Stimulated activated CD4-positive, alpha-beta T cell treated with anti-CD3 and anti-CD28 coated beads, Interleukin-12 subunit alpha, Interleukin-12 subunit beta, amount 100 ng/mL, for 48 hours (primary cell): ENCODE measurements at places on chromosomes 2 and 18.
A peak's percentile ranks its signal among the peaks of the same experiment; 100 is the strongest.

GRCh38 chr2:5618271-5618670 lies 73.9 kb upstream of the SOX11 start:
- no peak for DNase-seq

DNA sequence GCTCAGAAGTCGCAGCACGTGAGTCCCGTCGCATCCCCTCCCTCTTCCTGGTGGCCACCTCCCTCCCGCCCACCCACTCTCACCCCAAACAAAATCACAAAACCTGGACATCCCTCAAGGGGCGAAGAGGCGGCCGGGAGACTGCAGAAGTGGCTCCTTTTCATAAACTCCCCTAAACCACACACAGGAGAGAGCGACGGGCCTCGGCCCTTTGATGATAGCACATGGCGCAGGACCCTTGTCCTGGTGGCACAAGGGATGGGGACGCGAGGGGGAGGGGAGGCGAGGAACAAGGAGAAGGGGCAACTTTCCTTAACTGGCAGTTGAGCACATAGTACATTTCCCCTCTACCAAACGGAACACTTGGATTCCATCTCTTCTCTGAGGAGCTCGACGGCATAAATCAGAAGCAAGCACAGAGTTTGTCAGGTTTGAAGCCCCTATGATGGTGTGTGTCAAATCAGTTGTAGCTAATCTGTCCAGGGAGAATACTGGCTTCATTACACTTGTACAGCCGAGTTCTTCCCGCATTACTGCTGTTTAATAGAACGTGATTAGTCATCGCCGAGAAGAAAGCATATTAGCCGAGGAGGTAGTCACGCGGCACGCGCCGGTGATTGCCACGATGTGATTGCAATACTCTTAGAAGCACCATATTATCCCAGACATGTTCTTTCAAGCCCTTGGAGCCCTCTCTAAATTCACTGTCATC lies 43.8 kb downstream of the GBX2 start:
- DNase-seq: no peak

DNA sequence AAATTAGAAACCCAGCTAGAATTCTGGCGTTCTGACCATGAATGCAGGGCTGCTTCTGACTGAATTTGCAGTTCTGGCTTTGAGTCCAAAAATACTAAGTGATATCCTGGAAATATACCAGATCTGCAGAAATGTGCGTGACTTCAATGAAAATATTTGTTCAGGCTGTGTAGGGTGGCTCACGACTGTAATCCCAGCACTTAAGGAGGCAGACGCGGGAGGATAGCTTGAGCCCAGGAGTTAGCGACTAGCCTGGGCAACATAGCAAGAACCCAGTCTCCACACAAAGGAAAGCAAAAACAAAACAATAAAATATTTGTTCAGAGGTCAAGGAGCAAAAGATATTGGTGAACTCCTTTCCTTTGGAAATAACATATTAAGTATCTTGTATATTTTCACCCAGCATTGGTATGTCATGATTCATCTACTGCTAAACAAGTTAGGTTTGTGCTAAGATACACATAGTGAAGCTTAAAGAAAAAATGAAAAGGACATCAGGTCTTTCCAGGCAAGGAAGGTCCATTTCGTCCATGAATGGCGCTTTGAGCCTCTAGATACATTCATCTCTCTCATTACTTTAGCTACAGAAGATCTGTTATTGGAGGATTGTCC lies 239.2 kb downstream of the CMPK2 start:
- no peak for DNase-seq

GRCh38 chr18:72692086-72692485 lies 147.9 kb upstream of the CBLN2 start:
- no peak for DNase-seq

- no peak for DNase-seq
These were observed 1623.9 kb upstream of the ACVR2A start for GRCh38 chr2:146220957-146221356.

DNA sequence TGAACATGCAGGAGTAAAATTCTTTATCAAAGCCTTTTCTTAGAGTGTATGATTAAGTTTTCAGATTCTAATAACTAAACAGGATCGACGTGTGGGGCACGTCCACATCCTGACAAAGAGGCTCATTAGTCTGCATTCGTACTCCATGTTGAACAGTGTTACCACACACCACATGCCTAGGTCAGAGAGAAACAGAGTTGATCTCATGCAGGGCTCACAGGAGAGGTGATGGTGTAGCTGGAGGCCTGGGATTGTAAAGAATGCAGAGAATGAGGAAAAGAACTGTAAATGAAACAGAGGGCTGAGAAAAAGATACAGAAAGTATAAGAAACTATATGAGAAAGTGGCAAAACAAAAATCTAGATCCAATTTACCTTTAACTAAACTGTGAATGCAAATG lies 632.5 kb downstream of the BCL11A start:
- DNase-seq: no peak

GRCh38 chr2:41020358-41020757 lies 568.5 kb upstream of the SLC8A1 start:
- DNase-seq: no peak

DNA sequence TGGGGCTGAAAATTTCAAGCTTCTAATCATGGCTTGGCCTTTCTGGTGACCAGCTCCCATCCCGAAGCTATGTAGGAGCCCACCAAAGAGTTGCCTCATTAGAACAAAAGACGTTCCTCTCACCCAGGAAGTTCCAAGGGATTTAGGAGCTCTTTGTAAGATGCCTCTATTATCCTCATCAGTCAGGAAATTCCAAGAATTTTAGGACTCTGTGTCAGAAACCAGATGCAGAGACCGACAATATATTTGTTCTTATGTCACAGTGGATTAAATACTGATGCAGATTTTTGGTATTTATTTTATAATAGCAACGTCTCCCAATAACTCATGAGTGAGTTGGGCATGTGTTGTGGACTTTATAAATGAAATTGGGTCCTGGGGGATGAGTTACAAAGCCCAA lies 91.8 kb upstream of the SKOR2 start:
- DNase-seq: no peak

DNA sequence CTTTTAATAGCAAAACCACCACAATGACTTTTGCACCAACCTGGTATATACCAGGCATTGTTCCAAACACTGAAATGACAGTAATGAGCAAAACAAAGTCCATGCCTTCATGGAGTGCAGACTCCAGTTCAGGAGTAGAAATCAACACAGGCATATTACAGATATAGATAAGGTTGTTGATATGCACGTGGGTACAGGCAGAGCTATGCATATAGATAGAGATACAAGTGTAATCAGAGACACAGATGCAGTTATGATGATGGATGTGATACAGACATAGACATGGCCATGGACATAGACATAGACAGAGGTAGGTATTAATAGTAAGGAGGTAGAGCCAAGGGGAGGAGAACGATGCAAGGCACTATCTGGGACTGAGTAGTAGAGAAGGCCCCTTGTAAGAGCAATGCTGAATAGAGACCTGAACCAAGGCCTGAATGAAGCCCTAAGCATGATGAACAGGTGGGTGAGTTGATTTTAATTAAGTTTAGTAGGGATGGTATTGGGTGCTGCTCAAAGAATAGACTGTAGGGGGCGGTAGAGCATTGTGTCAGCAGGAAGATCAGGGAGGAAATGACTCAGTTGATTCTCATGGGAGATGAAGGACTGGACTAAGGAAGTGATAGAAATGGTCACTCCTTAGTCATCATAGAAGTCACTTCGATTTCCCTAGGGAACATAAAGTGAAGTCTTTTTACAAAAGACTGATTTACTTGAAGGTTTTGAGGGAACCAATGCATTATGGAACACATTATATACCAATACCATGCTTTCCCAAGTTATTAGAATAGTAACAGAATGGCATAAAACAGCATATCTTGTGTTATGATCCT lies 39.4 kb downstream of the CMPK2 start:
- DNase-seq: peak; percentile 43

GRCh38 chr2:73043276-73043675 lies 28.2 kb downstream of the SFXN5 start:
- no peak for DNase-seq

GRCh38 chr2:60719331-60719730 lies 36.7 kb upstream of the PAPOLG start:
- DNase-seq: no peak

DNA sequence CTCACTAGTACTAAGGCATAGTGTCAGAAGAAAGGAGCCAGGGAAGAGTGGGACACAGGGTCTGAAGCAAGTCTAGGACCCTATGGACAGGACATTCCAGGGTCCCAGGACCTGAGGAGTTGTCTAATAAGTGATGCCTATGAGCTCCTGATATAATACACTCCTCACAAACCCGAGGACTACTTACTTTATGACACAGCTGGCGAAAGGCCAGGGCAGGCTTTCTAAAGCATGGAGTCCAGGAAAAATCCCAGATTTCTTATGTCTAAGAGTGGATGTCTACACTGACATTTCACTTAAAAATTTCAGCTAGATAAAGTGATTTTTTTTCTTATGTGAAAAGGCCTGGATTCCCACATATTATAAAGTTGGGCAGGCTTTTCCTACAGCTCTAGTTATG lies 502.2 kb upstream of the SETBP1 start:
- DNase-seq: no peak

DNA sequence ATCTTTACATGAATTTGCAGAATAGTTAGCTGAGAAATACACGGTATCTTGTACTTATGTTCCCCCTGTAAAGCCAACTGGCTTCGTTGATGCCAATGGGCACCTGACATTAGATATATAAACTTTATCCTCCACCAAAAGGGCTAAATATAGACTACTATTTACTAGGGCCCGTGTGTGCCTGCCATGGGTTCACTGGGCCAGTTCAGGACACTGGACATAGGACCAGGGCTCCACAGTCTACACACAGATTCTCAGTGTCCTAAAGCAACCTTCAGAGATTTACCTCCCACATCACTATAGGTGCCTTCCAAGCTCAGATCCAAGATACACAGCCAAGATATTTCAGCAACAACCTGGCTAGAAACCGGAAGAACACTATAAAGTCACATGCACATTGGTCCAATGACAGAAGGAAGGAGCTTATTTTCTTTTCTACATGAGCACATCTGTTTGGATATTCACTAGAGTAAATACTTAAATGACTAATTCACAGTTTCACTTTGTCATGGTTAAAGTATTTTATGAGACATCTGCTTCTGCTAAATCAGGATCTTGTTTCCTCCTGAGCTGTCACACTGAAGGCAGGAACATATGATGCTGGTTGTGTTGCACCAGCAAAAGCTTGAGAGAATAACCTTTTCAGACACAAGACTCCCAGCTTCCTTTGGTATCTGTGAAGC lies 95.1 kb downstream of the MYO5B start:
- no peak for DNase-seq

DNA sequence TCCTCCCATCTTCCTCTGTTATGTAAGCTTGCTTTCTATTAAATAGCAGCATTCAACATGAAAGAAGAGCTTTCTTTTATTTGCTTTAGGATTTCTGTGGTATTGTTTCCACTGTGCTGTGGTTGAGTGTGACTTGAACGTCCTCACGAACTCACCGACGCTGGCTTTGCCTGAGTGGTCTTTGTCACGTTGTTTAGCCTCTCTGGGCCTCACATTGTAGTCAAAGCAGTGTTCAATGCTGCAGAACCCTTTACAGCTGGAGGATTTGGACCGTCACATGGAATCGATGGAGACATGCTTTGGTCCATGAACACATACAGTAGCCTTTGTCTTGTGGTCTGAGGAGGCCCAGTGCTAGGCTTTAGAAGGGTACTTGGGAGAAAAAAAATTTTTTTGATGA lies 66.3 kb downstream of the TANC1 start:
- DNase-seq: no peak

- DNase-seq: no peak
These were observed 18.0 kb downstream of the TGOLN2 start for GRCh38 chr2:85309699-85310321.

DNA sequence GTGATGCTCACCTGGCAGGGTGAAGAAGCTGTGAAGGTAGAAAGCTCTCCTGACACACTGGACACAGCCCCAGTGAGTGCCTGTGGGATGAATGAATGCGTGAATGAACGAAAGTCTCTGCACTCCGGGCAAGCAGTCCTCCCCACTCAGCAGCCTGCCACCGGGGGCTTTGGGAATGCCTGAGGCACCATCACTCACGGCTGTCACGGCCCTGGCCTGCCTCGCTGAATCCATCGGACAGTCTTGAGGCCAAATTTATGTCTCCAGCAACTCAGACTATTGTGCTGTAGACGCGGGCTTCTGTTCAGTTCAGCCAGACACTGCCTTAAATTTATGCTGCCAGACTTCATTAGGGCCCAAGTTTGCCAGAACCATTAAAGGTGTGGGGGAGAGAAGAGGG lies 62.9 kb upstream of the TEX51 start:
- DNase-seq: no peak

DNA sequence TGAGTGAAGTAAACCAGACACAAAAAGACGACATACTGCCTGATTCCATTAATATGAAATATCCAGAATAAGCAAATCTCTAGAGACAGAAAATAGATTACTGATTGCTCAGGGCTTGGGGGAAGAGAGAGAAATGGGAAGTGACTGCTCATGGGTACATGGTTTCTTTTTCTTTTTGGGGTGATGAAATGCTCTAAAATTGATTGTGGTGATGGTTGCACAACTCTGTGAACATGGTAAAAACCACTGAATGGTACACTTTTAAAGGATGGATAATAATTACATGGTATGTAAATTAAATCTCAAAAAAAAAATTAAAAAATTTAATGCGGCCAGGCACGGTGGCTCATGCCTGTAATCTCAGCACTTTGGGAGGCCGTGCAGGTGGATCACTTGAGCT lies 39.3 kb downstream of the RPL31 start:
- no peak for DNase-seq

GRCh38 chr2:203993560-203993959 lies 57.0 kb downstream of the ICOS start:
- DNase-seq: no peak

DNA sequence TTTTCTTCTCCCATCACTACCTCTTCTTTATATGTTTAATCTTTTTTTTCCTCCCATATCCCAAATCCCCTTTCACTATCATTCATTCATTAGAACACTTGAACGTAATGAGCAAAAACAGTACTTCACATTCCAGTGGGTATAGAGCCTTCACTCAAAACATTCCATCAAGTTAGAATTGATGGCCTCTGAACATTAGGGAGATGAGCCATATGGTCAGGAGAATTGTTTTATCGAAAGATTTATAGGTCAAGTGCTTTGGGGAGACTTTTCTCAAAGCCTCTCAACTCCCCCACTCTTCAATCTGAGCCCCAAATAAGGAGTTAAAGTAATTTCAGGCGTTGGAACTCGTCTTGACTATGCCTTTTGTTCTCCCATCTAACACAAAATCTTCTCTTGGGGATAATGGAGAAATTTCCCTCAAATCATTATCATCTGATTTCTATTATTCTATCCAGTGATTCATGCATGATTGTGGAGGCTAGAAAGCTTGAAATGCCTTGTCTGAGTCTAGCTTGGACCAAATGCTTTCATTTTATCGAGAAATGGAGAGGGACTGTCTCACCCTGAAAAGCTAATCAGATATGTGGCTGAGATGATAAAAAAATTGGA lies 79.2 kb downstream of the KIAA2012 start:
- DNase-seq: no peak
